Ureter (tissue), 1 donor: ENCODE measurements at places on chromosomes 5 and 9.

DNA sequence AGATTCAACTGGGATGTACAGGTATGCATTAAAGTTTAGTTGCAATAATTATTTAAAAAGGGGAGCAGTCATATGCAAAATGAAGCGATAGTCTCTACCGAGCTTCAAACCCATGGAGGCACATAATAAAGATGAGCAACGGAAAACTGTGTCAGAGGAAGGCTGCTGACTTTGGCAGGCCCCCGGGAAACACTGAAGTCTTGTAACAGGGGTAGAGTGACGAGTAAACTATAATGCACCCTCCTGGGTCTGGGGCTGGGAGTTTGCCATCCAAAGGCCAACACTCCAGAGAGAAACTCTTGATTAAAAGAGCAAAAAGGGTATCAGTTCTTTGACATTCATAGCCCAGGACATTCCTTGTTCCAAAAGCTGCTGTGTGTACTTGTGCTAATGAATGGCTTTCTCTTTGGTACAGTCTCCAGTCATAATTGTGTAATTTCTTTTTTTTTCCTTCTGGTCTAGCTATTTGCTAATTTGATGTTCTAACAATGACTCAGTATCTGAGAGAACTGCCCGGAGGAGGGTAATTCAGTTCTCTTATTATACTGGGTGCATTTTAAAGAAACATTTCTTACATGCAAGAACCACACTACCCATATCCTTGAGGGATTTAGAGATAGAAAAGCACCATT is 59.2 kb downstream of the TNC start:
- DNase-seq, result no peak

GRCh38 chr9:135983208-135984071 is 22.3 kb upstream of the UBAC1 start:
- DNase-seq, result no peak

- no peak for DNase-seq
These were observed 15.3 kb downstream of the EGFLAM start for GRCh38 chr5:38273626-38274025.

DNA sequence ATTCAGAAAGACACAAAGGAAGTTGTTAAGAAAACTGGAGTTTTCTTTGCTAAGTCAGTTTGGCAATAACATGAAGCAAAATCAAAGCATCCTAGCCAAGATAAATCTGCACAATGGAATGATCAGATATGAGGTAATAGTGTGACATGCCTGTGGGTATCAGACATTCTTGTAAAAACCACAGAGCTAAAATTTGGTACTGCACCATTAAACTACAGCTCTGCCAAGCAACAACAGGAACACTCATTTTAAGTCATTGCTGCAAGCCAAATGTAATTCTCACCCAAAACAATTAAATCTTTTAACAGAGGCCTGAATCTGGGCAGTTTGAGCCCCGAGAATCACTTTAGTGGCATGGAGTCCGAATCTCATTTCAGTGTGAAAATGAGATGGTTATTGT is 96.6 kb downstream of the VCAN start:
- no peak for DNase-seq

- no peak for DNase-seq
These were observed 69.9 kb downstream of the LRSAM1 start for GRCh38 chr9:127520941-127521918.

DNA sequence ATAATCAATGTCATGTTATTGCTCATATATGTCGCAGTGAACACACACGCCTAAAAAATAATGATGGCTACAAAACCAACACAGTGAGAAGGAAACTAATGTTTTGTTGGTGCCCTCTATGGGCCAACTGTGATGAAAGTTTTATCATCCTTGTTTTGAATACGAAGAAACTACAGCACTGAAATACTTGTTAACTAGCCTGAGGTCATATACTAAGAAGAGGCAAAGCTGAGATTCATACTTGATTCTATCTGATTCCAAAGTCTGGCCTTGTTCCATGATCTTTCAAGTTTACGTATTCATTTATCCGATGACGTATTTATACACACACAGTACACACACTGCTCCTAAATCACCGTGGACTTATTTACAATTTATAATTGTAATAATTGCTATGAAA is 16.1 kb upstream of the DRD1 start:
- DNase-seq, result no peak

GRCh38 chr9:34689512-34689911 is 1.6 kb downstream of the CCL19 start:
- no peak for DNase-seq

- no peak for DNase-seq
These were observed 80.8 kb downstream of the ZNF608 start for GRCh38 chr5:124665625-124666024.

GRCh38 chr5:81428446-81428845 is 34.5 kb upstream of the ACOT12 start:
- no peak for DNase-seq

GRCh38 chr5:149228618-149229297 is 42.9 kb upstream of the AFAP1L1 start:
- peak; percentile 68 for DNase-seq

- no peak for DNase-seq
These were observed 48.0 kb downstream of the SHLD3 start for GRCh38 chr5:65672796-65673195.

- DNase-seq, result no peak
These were observed 25.4 kb downstream of the ADAMTS2 start for GRCh38 chr5:179319741-179320281.

DNA sequence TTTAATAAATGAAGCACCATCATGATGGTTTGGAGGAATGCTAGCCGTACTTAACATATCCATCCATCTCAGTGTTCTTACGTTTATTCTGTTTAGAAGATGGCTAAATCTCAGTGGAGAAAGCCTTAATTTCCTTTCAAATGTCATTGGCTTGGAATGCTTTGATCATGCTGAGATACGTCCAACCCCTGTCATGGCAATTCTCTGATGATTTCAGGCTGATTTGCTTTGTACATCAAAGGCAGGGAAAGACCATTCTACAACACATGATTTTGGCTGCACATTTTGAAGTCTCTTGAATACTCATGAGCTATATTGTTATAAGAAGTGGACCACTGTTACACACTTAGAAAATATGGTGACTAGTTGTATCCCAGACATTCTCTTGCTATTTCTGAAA is 1048.4 kb downstream of the MAT2B start:
- no peak for DNase-seq

GRCh38 chr9:116641292-116642059 is 45.6 kb upstream of the TRIM32 start:
- DNase-seq, result no peak

- no peak for DNase-seq
These were observed 57.0 kb downstream of the GOLM1 start for GRCh38 chr9:86042199-86042978.

- peak; percentile 30 for DNase-seq
These were observed 44.5 kb downstream of the SECISBP2 start for GRCh38 chr9:89362647-89363310.

DNA sequence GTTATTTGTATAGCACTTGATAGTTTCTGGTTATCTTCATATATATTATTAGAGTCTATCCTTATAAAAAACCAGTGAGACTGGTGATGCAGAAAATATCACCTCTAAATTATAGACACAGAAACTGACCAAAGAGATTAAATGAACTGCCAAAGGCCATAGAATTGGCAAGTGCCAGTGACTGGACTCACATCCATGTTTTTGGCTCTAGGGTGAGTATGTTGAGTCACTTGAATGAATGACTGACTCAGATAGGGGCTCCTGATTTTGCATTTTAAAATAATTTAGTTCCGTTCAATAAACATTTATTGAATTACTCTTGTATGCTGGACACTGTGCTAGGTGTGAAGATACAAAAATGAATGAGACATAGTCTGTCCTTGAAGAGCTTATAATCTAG is 70.7 kb downstream of the NR2F1 start:
- DNase-seq, result no peak

GRCh38 chr5:123451047-123451446 is 27.8 kb upstream of the CEP120 start:
- DNase-seq, result no peak

DNA sequence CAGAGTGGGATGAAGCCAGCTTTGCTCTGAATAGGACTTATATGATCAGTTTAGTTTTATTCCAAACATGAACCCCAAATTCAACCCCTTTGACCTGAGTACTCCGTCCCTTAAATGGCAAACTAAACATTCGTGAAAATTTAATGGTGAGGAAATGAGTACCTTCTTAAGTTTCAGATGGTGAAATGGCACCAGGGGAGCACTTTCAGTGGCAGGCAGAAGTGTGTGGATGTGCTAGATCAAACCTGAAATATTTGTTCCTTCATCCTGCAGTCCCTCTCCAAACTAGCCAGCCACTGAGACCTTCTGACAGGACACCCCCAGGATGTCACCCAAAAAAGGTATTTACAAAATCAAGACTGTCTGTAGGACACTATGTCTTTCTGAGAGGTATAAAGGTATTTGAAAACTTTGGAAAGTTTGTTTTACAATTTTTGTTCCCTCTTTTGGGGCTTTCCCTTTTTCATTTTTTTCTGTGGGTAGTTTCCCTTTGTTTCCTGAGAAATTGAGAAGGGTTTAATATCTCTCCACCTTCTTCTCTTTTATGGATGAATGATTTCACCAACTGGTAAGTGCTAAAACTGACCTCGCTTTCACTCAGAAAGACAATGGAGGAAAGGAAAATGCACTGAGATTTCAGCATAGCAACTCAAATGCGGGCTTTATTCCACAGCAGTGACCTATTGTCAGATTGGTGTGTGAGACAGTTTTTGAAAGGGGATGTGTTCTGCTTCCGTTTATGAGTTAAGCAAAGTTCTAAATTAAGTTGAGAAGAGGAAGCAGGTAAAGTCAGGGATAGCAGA is 127.1 kb downstream of the TMC1 start:
- DNase-seq, result no peak

- DNase-seq, result no peak
These were observed 8.9 kb downstream of the LARS1 start for GRCh38 chr5:146173597-146173996.

GRCh38 chr5:66994790-66995189 is 201.8 kb downstream of the CD180 start:
- DNase-seq, result no peak

DNA sequence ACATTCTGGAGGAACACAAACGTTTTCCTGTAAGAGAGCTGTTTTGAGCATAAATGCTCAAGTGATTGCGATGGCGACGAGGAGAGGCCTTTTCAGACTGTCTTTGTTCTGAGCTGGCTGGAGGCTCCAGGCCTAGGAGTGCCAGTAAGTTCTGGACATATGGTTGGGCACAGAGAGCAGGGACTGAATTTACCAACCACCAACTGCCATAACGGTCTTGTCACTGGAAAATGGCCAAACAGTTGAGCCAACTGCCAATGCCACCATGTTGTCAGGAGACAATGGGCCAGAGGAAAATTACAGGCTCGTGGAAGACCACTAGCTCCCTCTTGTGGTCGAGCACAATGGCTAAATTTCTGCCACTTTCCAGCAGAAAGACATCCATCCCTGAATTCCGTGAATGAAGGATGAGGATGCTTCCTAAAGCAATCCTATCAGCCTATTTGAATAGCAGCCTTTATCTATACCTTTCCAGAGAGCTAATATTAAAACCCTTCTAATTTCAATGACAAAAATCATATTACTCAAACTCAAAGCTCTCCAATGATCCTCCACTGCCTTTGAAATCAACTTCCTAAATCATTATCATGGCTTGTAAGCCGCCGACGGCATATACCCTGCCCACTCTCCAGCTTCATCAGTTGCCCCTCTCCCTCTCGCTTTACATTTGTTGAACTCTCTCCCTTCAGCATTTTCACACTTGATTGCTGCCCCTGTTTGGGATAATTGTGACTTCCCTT is 66.9 kb upstream of the GLIS3 start:
- no peak for DNase-seq

GRCh38 chr5:88660947-88661805 is 221.8 kb downstream of the MEF2C start:
- no peak for DNase-seq

- no peak for DNase-seq
These were observed 222.6 kb upstream of the GLRA1 start for GRCh38 chr5:152147286-152147685.

DNA sequence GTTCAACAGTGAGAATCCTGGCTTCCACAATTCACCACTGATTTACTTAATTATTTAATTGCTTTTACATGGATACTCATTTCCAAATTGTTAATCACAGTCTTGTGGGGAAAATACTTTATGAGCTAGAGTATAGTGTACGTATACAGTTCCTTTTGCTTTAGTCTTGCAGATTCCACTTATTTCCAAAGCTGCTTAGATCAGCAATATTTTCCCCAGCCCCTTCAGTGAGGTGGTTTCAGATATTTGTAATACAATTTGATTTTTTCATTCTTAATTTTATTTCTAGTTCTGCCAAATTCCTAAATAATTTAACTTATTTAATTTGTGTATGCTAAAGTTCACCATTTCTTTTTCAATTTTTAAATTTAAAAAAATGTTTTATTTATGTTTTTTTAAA is 40.3 kb upstream of the GABRA6 start:
- DNase-seq, result no peak

- DNase-seq, result no peak
These were observed 101.9 kb upstream of the EFNA5 start for GRCh38 chr5:107772418-107773310.

- DNase-seq, result no peak
These were observed 969.2 kb downstream of the CDH18 start for GRCh38 chr5:19018822-19019221.

DNA sequence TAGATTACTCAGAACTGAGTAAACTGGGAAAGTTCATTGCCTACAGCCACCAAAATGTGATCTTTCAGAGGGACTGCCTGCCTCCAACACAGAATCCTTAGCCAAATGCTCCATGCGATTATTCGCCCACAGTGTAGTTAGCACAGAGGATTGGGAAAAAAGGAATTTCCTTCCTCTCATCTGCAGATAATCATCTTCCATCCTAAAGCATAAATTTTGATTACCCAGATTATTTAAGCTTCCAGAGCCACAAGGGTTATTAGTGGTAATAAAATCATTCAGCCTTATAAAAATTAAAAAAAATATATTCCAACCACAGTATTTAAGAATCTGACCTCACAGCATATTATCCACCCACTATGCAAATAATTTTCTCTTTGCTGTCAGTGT is 285.3 kb upstream of the GRAMD2B start:
- DNase-seq, result no peak

GRCh38 chr5:94901191-94901979 is 282.9 kb downstream of the SLF1 start:
- DNase-seq, result no peak

- no peak for DNase-seq
These were observed 182.5 kb upstream of the PIK3R1 start for GRCh38 chr5:68033029-68033428.

DNA sequence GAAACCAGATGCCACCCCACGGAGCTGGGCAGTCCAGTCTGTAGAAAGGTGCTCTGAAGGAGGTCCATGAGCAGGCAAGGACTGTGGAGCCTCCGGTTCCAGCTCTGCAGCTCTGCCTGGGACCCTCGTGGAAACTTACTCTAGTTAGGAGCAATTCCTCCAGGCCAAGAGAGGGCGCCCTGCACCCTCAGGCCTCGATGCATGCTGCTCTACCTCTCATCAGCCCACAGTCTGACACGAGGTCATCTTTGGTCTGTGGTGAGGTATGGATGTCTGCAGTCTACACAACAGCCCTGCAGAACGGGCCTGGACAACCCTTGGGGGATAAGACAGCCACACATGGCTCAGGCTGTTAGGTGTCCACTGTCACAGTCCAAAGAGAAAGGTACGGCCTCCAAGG is 50.6 kb upstream of the UBTD2 start:
- no peak for DNase-seq

GRCh38 chr9:17135295-17136160 is 688 bp downstream of the CNTLN start:
- peak; percentile 51 for DNase-seq

- no peak for DNase-seq
These were observed 343.0 kb upstream of the SGCD start for GRCh38 chr5:155983954-155984353.
